Daoy (cell line): ENCODE measurements at places on chromosomes 2 and 18. TPM values are rescaled to one million over a fixed set of nuclear protein-coding genes. Genes with fewer than 3 reads are reported as not detected.

GRCh38 chr2:219676586-219676985, 49.2 kb downstream of the SLC4A3 start:
- DNase-seq: no peak

- DNase-seq: no peak
Observed at GRCh38 chr2:100919316-100919715, 82.8 kb upstream of the RPL31 start.

DNA sequence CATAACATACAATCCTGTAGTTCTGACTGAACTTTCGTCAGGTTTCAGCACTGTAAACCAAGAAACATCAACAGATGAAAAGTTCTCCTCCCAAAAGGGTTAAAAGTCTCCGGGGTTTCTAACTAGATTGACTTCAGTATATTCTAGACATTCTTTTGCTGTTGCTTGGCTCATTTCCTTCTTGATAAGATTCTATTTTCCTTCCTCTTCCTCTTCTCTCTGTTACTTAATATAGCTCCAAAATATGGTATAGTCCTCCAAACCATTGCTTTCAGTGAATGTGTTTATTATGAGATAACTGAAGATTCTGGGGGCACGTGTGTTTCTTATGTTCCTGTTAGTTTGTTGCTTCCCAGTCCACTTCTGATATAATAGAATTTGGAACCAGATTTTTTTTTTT, 46.4 kb upstream of the MAP4K3 start:
- no peak for DNase-seq

DNA sequence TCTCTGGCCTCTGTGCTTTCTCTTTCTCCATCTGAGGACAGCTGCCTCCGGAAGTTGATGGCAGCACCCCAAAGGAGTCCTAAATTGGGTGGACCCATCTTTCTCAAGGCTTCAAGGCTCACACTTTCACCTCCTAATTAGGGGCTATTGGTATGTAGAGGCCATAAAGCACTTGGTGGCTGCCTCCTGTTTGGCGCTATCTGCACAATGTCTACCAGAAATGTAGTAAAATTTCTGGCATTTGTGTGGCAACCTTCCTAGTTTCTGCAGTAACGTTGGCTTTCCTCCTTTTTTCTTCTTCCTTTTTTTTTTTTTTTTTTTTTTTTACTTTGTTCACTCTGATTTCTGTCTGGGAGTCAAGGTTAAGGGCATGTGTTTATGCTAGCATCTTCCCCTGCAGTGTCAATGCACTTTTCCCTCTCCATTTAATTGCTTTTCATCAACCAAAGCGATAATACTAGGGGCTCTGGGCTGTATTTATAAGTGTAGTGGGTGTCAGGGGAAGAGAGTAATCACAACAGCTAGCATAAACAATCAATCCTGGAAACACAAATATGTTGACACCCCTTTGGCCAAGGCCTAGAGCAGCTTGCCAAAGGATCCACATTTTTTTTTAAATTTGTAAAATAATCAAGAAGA, 86.0 kb downstream of the TACR1 start:
- DNase-seq: no peak

The C2orf15 gene
- total RNA-seq: 0.11 TPM in 1 of 2 replicates, not detected in the other

The SLC23A3 gene
- total RNA-seq: 0.63 and 0.86 TPM in 2 replicates
